ENCODE measurements at places on chromosomes 7 and 10.

DNA sequence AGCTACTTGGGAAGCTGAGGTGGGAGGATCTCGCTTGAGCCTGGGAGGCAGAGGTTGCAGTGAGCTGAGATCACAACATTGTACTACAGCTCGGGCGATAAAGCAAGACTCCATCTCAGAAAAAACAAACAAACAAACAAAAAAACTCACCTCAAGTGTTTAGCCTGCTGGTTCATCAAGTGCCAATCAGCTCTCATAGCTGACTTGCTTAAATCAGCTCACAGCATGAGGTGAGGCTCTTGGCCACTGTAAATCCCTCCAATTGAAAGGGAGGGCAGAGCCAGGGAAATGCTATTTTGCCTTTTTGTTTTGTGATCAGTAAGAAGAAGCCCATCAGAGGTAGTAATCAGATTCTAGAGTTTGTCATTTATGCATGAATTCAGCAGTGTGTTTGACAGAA, 112.3 kb downstream of the RAB11FIP2 start:
- no peak for DNase-seq

DNA sequence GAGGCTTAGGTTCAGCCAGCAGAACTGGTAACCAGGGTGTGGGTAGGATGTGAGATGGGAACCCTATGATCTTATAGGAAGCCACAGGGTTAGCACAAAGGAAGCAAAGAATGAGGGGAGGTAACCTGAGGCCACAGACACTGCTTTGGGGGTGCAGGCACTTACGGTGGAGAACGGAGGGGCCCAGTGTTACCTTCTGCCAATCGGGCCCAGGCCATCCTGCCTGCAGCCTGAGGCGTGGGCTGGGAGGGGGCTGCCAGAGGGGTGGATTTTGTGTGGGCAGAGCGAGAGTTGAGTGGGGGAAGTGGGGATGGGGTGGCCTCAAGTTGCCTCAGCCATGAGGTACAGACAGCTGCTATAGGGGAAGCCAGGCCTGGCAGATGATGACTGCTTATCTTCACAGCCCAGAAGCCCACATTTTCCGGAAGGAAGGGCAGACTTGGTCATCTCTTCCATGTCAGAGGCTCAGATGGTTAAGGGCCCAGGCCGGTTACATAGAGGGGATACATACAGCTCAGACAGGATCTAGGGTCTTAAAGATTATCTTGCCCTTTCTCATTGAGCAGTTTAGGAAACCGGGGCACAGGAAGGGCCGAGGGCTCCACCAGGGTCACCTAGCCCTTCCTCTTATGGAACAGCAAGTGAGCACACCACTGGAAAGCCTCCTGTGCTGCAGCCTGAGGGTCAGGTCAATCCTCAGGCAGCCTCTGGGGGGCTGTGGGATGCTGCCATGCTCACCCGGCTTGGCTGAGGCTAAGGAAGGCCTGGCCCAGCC, 24.4 kb upstream of the VSIR start:
- no peak for DNase-seq

DNA sequence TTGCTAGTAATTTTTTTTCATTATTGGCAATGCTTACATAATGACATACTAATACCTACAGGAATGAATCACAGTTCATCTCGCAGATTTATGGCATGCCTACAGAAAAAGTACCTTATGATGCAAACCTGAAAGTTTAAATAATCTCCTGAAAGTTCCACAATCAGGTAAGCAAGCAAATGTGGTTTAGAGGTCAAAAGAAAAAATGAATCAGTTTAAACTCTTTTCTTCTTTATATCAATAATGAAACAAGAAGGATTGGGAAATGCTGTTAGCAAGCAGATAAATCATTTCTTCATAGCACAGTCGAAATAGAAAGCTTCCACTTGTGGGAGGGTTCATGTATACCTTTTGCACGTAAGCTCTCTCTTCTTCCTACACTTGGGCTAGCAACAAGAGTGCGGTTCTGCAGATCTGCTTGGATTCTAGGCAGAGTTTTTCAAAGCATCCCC, 53.7 kb upstream of the MTPN start:
- DNase-seq, result no peak

DNA sequence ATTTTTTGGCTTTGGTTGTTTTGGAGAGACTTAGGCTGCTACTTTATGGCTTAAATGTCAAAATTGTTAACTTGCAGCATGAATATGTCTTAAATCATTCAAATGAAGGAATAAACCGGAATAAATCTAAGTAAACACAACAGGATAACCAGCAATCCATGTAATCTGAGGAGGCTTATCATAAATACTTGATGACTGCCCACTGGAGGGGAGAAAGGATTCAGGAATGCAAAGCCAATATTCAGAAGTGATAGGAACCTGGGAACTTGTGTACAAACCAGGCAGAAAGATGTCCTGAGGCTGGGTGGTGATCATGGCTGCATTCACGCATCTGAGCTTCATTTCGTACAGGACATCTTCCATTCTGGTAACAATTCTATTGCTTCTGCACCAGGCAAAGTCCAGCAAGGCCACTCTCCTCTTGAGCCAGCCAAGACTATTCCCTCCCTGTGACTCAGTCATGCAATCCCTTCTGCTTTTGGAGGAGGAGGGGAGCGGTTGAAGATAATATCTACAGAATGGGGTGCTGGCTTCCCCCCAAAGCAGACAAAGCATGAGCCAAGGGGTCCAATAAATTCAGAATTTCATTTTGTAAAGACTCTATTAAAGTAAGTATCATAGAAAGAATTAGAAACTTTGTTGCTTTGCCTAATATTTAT, 374.5 kb downstream of the PHTF2 start:
- no peak for DNase-seq

DNA sequence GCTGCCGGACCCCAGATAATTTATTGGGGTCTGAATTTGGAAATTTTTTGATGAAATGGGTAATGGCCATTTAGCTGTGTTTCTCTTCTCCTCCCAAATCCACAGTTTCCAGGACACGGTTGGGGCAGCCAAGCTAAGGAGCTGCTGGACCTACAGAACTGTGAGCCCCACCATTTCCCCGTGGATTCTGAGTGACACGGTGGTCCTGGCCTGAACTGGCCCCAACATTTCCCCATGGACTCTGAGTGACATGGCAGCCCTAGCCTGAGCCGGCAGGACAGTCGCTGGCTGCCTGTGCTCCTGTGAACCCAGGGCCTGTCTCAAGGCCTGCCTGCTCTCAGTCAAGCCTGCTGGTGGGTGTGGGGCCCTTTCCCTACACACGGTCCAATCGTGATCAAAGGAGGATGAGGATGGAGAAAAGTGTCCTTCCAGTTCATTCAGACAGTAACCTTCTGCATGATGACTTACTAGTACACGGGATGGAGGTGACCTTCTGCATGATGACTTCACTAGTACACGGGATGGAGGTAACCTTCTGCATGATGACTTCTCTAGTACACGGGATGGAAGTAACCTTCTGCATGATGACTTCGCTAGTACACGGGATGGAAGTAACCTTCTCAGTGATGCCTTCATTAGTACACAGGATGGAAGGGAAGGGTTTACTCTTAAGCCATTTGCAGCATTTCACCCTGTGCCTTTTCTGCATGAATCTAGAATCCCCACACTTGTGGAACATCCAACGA, 359.9 kb downstream of the GLRX3 start:
- DNase-seq, result no peak

DNA sequence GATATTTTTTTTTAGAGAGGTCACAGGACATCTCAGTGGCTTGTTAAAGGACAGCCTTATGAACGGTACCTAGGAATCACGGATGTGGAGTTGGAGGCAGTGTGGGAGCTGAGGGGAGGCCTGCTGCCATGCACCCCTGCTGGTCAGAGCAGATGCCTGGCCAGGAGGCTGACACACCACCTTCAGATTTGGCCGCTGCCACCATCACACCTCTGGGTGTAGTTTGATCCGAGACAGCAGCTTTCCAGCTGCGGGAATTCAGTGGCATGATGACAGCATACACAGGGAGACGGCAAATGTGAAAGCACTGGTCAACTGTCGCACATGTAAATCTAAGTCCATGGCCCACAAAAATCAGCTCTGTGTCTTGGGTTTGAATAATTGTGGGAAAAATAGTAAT, 285.4 kb downstream of the ADARB2 start:
- no peak for DNase-seq

DNA sequence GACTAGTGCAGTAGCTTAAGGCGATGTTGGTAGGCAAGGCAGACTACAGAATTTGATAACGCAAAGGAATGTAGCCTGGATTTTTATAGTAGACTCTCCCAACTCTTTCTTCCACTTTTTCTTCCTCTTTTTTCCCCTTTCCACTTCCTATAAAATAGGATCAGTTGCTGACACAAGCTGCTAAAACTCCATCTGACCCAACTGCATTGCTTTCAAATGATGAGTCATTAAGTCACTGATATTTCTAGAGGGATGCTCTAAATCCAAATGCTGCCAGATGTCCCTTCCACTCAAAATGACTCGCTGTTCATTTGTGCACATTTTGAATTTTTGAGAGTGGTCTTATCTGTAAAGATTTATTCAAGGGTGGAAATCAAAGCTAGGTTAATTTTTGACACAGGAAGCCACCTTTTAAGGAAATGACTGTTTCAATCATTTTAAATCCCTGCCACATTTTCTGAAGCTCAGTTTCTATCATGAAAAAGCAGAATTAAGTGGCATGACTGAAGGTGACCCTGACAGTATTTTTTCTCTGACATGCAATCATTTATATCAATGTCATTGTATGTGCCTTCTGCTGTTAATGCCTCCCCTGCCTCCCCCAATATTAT, 25.8 kb upstream of the SFMBT2 start:
- no peak for DNase-seq

- no peak for DNase-seq
These were observed 30.3 kb downstream of the ANKMY2 start for GRCh38 chr7:16615228-16615627.

DNA sequence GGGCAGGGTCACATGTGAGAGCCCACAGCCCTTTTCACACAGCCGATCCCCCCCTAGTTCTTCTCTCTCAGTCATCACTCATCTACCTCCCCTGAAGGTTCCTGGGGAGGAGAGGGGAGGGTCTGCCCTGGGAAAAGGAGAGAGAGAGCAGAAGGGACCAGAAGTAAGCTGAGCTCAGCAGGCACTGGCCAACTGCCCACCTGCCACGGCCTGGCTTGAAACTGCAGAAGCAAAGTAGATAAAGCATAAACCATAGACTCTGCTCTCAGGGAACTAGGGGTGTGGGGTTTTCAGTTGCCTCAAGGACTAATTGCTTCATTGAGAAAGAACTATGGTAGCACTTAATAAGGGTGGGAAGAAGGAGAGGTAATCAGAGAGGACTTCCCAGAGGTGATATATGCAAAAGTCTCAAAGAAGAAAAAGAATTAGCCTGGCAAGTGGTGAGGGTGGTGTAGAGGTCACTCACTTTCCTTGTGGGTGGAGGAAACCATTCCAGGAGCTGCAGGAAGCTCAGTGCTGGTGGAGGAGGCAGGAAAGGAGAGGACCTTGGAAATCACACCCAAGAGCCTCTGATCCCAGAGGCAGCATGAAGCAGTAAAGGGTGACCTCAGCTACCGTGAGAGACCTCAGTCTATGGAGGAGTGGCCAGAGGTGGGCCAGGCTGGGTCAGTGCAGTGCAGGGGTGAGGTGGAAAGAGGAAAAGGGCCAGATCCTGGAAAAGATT, 17.2 kb downstream of the PILRA start:
- DNase-seq, result no peak

GRCh38 chr7:13153742-13154141, 466.3 kb downstream of the ARL4A start:
- no peak for DNase-seq

GRCh38 chr10:32976338-32976737, 18.3 kb upstream of the ITGB1 start:
- DNase-seq, result no peak

DNA sequence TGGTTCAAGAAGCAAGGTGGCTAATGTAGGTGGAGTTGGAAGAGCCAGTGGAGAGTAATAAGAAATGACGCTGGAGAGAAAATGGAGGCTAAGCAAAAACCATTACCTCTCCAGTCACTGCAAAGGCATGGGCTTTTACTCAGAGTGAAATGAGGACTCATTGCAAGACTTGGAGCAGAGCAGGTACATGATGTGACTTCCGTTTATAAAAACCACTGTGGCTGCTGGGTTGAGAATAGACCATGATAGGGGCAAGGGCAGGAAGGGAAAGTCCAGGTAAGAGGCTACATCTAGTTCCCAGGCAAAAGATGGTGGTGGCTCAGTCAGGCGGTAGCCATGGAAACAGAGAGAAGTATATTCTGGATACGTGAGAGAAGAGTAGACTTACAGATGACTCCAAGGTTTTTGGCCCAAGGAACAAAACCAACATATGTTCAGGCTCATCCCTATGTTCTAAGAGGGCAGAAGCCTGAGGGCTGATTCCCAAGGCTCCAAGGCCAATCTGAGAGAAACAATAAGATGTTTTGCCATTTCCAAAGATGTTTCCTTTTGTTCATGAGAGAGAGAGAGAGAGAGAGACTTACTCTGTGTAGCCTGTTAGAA, 21.5 kb upstream of the PDE1C start:
- no peak for DNase-seq

GRCh38 chr10:12729885-12730284, 271.6 kb downstream of the CCDC3 start:
- DNase-seq, result no peak

DNA sequence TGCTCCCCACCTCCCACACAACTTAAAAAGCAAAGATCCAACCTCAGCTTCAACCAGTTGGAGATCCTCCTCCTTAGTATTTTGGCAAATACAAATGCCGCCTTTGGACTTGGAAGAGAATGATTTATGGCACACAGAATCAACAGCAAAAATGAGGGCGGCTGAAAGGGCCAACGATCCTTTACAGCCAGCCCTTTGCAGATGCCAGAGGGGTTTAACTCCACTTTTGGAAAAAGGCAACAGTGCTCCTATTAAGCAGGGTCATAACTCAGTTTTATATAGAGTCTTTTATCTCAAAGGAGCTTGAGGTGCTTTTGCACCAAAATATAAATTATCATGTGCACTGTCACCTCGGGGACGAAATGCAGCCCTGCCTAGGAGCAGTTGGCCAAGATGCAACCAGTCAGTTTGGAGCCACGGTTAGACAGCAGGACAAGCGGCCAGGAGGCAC, 56.7 kb upstream of the JCAD start:
- DNase-seq, result no peak

- DNase-seq, result no peak
These were observed 108.0 kb downstream of the PDE1C start for GRCh38 chr7:31962246-31962645.

GRCh38 chr7:24834128-24834798, 77.0 kb upstream of the GSDME start:
- no peak for DNase-seq

GRCh38 chr10:126937026-126937425, 31.8 kb downstream of the DOCK1 start:
- DNase-seq, result no peak

DNA sequence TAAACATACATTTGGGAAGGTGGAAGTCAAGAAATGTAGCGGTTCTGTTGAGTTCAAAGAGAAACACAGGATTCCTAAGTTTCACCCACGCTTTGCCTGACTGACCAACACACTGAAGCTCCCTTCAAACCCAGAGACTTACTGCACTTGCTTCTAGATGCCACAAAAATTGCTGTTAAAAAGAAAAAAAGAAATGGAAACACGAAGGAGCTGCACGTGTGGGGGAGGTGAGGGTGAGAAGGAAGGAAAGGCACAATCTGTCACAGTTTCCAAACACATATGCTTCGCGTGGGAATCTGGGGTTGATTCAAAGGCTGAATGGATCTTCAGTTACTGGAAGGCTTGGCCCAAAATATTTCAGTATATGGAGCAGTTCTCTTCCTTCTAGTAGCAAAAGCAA, 495.6 kb downstream of the DNAJB6 start:
- DNase-seq, result no peak

GRCh38 chr10:92430103-92430502, 139.1 kb downstream of the MARCHF5 start:
- no peak for DNase-seq

All from NCI-H2081 treated with DMSO at 0.1 percent for 48 hours (cell line).